Tibial nerve (tissue), 4 donors: ENCODE measurements at places on chromosomes 7 and 10. TPM values are rescaled to one million over a fixed set of nuclear protein-coding genes. Genes with fewer than 3 reads are reported as not detected.

GRCh38 chr10:113739031-113739430 lies 12.5 kb upstream of the PLEKHS1 start:
- no peak for DNase-seq
- no peak overlapping the region for H3K27ac ChIP-seq
- no peaks in the 10 kb centered on the region for H3K36me3 ChIP-seq
- no peak overlapping the region for H3K4me3 ChIP-seq
- no peaks in the 10 kb centered on the region for H3K4me1 ChIP-seq
- no peaks in the 10 kb centered on the region for H3K27me3 ChIP-seq

DNA sequence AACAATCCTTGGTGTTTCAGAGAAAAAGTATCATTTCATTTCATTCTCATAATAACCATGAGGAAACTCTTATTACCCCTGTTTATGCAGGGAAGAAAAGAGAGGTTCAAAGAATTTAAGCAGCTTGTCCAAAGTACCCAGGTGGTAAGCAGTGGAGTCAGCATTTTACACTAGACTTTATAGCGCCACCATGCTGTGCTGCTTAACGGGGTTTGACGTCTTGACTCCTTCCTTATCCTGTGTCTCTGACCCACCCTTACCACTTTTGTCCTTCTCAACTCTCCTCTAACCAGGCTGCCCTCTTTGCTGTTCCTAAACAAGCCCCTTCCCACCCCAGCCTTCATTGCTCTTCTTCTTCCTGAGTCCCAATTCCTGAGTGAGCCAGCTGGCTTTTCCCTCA lies 117.0 kb upstream of the AHR start:
- H3K27me3 ChIP-seq = no peaks in the 10 kb centered on the region
- no peaks in the 10 kb centered on the region for H3K36me3 ChIP-seq
- no peaks in the 10 kb centered on the region for H3K4me1 ChIP-seq
- DNase-seq = no peak
- no peak overlapping the region for H3K27ac ChIP-seq
- no peak overlapping the region for H3K4me3 ChIP-seq

- peaks cover 22% of the 10 kb centered on the region for H3K4me1 ChIP-seq
- H3K4me3 ChIP-seq = no peak overlapping the region
- DNase-seq = no peak
- H3K27ac ChIP-seq = no peak overlapping the region
- no peaks in the 10 kb centered on the region for H3K36me3 ChIP-seq
These were observed 163.1 kb downstream of the AUTS2 start for GRCh38 chr7:69761290-69761922.

DNA sequence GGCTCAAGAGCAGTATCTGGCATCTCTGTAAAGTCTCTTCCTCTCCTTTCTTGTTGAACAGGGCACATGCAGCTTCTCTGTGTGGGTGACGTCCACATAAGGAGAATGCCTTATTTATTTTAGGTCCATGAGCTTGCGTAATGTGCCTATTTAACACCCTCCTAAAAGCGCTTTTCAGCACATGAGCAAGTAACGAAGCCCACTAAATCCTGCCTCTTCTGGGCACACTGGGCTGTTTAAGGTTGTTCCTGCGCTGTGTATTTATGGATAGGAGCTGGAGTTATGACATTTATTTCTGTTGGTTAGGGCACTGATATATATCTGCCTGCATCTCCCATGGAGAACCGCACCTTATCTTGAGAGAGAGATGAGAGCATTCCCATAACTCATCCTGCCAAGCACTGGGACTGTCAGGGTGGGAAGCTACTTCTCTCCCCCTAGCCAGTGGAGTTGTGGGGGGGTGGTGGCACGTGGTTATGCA lies 76.1 kb downstream of the LRRC4 start:
- H3K27me3 ChIP-seq = no peaks in the 10 kb centered on the region
- DNase-seq = no peak
- peaks cover 9% of the 10 kb centered on the region for H3K36me3 ChIP-seq
- no peak overlapping the region for H3K27ac ChIP-seq

CCDC172 gene
- total RNA-seq = not detected
